ENCODE measurements at places on chromosomes 11 and 22.

DNA sequence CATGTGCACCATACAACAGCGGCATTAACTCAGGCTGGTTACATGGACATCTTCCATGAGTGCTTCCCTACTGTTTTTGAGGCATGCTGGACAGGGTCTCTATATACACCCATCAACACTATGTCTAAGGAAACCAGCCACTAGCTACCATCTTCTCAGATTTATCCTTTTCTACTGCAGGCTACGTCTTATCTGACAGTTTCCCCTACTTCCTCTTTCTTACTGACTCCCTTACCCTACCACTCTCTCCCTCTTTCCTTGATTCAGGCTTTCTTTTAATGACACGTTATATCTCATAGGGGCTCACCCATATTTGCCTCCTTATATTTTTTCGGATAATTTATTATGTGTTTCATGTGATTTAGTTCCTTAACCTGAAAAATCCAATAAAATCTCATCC is 41.8 kb downstream of the DDI1 start:
- no peak for DNase-seq

- no peak for DNase-seq
These were observed 5.1 kb downstream of the F2 start for GRCh38 chr11:46724088-46724487.

GRCh38 chr11:116603728-116604323 is 169.0 kb downstream of the BUD13 start:
- no peak for DNase-seq

- no peak for DNase-seq
These were observed 15.3 kb downstream of the UBE4A start for GRCh38 chr11:118374729-118375128.

DNA sequence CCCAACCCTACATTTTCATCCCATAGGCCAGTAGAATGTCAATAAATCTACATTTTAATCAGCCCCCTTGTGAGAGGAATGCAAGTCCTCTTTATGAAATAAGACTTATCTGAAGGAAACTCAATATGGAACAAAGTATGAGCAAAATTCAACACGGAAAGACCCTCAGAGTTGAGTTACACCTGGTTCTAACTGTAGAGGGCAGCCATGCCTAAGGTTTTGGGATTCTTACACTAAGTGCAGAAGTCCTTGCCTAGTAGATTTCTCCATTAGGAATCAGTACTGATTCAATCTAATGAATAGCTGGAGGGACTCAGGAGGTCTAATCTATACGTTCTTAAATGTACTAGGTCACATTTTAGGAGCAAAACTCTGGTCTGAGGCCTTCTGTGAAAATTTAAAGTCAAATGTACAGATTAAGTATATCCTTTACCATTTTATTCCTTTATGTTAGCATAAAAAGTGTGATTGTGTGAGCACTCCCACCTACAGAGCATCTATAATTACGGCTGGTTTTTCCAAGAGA is 904.5 kb downstream of the DLG2 start:
- no peak for DNase-seq

- DNase-seq = no peak
These were observed 76.0 kb downstream of the RBFOX2 start for GRCh38 chr22:35952576-35952975.

- DNase-seq = no peak
These were observed 129.1 kb downstream of the APOL5 start for GRCh38 chr22:35846804-35847203.

- no peak for DNase-seq
These were observed 337.9 kb downstream of the LRRC4C start for GRCh38 chr11:41121600-41121999.

GRCh38 chr11:132022733-132023478 is 652.5 kb downstream of the NTM start:
- DNase-seq = no peak

DNA sequence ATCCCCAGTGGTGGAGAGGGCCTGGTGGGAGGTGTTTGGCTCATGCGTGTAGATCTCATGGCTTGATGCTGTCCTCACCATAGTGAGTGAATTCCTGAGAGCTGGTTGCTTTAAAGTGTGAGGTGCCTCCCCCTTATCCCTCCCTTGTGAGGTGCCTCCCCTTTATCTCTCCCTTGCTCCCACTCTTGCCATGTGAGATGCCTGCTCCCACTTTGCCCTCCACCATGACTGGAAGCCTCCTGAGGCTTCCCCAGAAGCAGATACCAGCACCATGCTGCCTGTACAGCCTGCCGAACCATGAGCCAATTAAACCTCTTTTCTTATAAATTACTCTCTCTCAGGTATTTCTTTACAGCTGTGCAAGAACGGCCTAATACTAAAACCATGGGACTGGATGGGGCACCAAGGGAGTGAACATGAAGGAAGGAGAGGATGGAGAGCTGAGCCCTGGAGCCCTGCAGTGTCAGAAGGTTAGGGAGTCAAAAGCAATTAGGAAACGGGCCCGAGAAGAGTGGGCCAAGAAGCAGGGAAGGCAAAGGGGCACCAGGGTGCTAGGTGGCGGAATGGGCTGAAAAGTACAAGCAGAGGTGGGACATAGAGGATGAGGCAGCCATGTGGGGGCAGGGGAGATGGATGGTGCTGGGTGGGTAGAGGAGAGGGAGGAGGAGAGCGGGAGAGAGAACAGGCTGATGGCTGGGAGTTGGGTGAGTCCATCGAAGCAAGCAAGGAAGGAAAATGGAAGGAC is 9.4 kb downstream of the IFITM10 start:
- DNase-seq = no peak

GRCh38 chr11:113317339-113317738 is 3.0 kb downstream of the TTC12 start:
- DNase-seq = no peak

DNA sequence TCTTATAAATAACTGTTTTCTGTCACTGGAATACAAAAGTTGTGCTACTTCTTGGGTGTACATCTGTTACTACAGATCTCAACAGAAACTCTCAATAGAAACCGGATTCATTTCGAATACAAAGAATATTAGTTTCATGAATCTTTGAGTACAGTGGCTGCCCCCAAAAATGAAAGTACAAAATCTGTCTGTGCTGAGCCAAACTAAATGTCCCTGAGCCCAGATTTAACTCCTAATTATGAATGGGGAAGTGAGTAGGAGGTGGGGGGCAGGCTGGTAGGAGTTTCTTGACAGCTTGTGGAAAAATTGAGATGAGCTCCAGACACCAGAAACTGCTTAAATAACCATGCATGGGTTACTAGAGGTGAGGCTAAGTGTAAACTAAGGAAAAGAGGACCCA is 41.6 kb downstream of the PITPNB start:
- no peak for DNase-seq
